Activated T-cell treated with anti-CD3 and anti-CD28 coated beads for 1 hour (primary cell): ENCODE measurements at places on chromosomes 11 and 22.

- no peak for DNase-seq
Measured at GRCh38 chr11:68582416-68583040, 101.8 kb upstream of the GAL start.

DNA sequence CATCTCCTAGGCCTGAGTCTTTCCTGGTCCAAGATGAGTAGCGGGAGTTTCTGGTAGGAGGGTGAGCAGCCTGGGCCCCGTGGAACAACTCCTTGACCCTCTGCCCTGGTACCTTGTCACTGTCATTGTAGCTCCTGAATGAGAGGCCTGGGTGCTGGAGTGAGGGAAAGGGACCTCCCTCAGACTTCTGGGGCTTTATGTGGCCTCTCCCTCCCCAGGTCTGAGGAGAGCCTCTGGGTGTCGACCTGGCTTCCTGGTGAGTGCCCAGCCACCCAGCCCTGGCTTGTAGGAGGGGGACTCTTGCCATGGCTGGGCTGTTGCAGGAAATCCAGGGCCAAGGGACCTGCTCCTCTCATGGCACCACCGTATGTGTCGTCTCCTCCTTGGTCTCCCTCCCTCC, 3.9 kb downstream of the P2RY2 start:
- DNase-seq, result no peak

- no peak for DNase-seq
Measured at GRCh38 chr11:57460022-57460757, at the start of gene RTN4RL2. Gene RTN4RL2 (plus strand): TSS chr11:57460528. CDS start chr11:57460866, 338 bp downstream.

- DNase-seq, result no peak
Measured at GRCh38 chr11:74725701-74726100, 5.5 kb downstream of the CHRDL2 start.

- DNase-seq, result no peak
Measured at GRCh38 chr11:134471087-134471715, 59.2 kb upstream of the B3GAT1 start.

DNA sequence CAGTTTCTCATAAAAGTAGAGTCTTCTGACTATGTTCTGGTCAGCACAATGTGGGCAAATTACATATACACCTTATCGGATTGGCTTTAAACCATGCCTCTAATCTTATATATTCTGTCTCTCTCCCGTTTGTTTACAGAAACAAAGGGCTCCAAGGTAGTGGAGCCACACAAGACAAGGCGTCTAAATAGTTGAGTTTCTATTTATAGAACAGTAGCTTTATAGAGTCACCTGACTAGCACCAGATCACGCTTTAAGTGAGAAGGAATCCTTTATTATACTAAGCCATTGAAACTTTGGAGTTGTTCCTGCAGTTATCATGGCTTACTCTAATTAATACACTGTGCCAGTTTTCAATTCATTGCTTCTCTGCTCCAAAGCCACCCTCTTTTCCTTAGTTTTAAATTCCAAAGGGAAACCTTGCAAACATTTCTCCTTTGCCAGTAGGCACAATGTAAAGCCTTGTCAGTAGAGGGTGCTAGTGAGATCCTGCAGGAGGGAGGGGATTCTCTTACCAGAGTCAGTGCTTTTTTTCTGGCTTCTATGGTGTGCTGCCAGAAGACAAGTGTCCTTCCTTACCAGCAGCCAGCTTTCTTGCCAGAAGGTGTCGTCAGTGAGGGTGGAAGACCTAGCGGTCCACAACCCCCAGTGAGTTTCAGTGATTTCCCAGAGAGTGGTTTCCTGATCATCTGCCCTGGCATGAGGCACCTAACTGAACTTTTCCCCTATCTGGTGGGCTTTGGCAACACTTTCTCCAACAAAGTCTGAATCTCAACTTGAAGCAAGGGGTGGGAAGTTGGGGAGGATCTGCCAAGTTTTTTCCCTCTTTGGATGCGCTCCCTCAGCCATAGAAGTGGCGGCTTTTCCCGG, 71.7 kb downstream of the RAB38 start:
- DNase-seq, result no peak

DNA sequence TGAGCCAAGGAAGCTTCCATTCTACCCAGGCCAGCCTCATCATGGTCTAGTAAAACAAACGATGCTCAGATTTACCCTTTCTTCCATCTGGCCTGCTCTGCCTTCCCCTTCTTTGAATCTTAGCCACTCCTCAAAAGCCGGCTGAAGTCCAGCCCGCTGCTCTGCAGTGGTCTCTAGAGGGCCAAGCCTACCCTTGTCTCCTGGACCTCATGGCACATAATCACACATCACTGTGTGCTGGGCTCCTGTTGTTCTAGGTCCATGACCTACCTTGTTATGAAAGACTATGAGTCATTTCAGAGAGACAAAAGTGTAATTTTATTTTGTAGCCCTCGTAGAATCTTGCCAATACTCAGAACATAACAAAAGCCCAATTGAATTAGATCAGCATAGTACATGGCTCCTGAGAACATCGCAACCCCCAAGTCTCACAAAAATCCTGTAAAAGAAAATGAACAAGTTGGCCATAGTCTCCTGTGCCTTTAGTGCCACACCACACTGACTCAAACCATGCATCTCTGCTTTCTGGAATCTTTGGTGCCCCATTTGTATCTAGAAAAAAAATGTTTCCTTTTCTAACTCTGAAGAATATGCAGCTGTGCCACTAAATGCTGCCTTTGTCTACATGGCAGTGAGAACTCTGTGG, 192.7 kb downstream of the OPCML start:
- no peak for DNase-seq

DNA sequence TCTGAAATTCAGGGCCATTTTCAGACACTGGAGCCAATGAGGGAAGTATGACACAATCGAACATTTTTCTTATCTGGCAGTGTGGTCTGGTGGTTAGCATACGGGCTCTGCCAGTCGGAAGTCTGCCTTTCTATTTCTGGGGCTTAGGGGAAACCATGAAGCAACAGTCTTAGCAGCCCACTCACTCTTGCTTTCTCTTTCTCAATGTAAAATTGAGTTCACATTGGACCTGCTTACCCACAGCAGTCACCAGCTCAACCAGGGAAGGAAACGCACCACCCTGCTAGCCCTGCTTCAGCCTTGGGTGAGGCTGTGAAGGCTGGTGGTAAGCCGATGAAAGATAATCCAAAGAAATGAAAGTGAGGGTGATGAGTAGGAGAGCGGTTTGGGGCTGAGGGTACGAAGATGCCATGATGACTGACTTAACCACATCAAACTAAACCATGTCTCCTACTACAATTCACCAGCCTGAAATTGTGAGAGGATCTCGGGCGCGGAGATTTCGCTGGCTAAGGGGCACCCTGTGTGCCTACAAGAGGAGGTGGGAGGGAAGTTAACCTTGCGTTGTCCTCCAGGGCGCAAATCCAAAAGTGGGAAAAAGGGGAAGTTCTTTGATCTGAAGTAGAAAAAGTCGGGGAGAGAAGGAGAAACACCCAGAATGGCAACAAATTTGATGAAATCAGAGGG, 2.0 kb upstream of the LMO2 start:
- DNase-seq, result peak; percentile 23

DNA sequence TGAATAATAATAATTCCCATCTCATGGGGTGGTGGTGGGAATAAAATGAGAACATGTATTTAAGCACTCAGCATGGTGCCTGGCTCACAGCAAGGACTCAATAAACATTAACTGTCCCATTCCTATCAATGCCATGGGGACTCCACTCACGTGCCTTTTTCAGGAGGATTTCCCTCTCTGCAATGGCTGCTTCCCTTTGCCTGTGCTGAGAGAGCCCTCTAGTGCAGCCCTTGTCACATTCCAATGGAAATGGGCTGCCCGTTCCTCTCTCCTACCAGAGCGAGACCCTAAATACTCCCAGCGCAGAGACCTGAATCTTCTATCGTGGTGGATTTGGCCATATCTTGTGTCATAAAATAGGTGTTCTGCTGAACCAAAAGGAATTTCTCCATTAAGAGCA, 621.5 kb upstream of the B3GAT1 start:
- DNase-seq, result no peak

GRCh38 chr11:36281850-36282249, 7.4 kb downstream of the COMMD9 start:
- DNase-seq, result no peak

DNA sequence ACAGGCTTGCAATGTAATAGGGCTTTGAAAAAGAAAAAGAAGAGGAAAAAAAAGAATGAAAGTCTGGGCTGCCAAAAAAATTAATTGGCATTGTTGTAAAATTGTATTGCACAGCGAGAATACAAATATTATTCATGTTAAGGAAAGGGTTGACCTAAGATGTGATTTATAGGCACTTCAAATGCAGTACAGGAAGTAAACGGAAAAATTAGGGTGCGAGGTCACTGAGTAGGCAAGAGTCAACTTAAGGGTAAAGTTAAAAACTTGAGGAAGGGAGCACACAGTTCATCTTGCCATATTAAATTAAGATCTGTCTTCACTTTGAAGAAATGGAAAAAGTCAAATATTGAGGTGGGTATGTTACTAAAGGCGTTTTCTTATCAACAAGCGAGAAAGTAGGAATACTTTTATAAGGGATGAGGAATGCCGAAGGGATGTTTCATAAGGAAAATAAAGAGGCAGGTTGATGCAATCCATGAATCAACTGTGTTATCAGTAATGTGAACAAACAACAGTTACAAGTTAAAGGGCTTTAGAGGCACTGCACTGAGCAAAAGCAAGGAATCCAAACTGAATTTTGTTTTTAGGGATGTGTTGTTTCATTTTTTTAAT, 123.0 kb downstream of the WT1 start:
- DNase-seq, result no peak

GRCh38 chr11:26964339-26964738, 29.6 kb upstream of the FIBIN start:
- no peak for DNase-seq

DNA sequence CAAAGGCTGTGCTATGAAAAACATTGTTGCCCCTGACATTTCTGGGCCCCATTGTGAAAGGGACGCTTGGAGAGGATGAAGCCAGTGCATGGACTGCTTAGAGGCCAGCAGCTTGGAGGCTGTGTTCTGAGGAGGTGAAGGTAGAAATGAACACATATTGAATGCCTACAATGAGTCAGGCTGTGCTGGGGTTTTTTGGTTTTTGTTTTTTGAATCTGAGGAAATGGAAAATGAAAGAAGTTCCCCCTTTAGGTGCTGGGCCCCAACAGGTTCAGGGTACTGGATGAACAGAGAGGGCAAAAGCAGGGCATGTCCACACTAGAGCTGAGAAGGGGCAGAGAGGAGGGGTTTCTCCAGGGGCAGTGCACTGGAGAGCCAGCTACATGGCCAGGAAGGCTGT, 166.1 kb upstream of the API5 start:
- no peak for DNase-seq

DNA sequence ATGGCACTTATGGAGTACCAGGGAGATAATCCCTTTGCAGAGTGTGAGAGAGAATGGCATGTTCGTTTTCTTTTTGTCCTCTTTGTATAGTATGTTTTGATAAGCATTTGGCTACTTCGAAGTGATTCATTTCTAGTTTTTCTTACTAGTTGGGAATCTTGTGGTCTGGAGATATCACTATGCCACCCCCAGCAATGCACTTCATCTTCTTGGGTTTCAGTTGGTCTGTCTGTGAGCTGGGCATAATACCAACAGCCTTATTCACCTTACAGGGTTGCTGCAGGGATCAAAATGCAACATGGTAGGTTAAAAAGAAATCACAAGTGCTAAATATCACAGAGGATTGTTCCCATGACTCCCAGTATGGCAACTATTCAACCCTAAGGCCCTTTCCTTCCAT, 387.8 kb upstream of the CADM1 start:
- no peak for DNase-seq

DNA sequence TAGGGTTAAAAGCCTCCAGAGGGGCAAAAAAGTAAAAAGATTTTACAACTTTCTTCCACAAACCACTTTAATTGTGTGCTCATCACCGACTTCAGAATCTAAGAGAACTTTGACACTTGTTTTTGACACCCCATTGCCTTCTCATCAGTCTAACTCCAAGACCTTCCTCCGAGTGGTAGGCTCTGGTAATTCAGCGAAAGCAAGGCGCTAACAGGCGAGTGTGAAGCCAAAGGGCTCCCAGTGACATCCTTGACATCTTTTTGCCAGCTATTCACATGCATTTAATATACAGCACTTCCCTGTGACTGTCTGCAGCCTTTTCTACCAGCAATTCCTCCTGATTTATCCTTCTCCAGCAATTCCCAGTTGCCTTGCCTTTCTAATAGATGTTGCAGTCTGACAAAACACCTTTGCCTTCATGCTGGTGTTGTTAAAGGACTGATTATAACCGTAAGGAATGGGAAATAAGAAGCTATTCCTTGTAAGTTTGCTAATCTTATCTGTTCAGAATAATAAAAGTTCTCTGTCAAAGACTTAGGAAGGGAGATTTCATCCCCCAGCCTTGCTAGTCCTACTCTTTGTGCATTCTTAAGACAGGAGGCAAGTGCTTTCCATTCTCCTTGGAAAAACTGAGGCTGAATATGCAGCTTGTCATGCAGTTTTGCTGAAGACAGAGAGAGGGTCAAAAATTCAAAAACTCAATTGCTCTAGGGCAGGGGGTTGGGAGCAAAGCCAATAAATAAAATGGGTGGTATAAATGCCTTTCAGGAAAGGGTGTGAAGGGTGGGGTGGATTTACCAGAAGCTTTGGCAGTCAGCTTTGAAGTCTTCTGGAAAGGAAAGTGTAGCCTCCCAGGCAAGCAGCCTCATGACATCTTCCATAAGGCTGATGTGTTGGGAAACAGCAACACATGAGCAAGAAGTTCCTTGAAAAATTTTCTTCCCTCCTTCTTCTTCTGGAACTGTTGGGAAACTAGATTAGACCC, 39.1 kb downstream of the SNX19 start:
- no peak for DNase-seq

DNA sequence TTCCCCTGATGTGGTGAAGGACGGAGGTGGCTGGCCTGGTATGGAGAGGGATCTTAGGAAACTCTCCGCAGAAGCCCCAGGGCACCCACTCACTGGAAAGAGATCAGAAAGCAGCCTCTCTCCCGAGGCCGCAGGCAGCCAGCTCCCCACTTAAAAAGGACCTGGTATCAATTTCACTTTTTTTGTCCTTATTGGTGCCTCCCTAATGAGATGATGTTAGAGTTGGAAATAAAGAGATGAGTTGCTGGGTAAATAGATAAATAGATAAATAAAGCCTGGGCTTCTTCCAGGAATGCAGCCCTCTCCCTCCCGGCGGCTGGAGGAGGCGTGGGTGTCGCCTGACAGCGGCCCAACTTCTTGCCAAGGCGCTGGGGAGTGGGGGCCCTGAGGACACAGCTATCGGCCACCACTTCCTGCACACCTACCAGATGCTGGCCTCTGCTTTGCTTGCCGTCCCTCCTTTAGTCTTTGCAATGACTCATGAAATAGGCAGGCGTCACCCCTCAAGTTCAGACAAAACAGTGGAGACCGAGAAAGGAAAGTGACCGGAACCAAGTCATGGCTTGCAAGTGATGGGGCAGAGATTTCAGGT, 42.9 kb downstream of the LINC01488 start:
- DNase-seq, result no peak

GRCh38 chr11:23755769-23756168, 741.1 kb upstream of the LUZP2 start:
- no peak for DNase-seq

GRCh38 chr22:42857845-42858481, 890 bp upstream of the ARFGAP3 start:
- DNase-seq, result no peak
